Esophagus muscularis mucosa (tissue), 4 donors: ENCODE measurements at places on chromosomes 2 and 18.

DNA sequence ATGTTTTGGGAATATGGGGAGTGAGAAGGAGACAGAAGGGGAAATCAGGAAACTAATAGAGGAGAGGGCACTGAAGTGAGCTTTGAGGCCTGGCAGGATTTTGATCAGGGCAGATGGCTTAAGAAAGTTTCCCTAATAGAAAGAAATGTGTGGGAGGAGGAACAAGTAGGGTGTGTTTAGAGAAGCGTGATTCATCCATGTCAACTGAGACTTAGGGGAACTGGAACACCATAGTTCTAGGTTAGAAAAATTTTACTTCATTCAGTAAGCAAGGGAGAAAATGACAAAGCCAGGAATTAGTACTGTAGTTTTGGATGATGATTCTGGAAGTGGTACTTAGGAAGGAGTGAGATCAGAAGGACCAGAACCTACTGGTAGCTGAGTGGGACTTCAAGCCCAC lies 296.0 kb downstream of the PLCL1 start:
- no peak for DNase-seq

DNA sequence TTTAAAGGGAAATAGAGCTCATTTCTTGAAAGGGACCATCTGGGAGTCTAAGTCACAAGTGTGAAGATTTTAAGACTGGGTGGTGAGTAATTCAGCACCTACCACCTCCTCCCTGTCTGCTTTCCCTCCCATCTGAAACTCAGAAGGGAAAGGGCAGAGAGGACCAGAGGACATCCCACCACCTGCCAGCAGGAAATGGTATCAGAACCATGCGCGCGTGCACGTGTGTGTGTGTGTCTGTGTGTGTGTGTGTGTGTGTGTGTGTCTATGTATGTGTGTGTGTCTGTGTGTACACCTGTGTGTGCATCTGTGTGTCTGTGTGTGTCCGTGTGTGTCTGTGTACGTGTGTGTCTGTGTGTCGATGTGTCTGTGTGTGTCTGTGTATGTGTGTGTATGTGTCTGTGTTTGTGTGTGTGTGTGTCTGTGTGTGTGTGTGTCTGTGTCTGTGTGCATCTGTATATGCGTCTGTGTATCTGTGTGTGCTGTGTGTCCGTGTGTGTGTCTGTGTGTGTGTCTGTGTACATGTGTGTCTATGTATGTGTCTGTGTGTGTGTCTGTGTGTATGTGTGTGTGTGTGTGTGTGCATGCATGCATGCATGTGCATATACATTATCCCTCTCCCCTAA lies 76.8 kb downstream of the ZFP36L2 start:
- no peak for DNase-seq

GRCh38 chr2:160205505-160205904 lies 5.4 kb upstream of the ITGB6 start:
- DNase-seq: no peak

DNA sequence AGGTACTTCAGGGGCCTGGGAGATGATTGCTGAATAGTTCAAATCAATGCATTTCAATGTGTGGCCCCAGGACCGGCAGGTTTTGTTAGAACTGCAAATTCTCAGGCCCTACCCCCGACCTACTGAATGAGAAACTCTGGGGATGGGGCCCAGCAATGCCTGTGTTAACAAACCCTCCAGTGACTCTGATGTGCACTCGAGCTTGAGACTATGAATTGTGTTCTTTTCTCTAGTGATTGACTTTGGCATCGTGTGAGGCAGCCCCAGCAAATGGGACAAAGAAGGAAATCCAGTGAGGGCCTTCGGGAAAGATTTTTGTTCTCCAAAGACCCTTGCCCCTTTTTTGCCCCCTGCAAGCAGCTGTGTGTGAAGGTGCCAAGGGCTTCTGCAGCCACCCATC lies 22.4 kb downstream of the ALK start:
- DNase-seq: no peak

GRCh38 chr2:239640676-239641578 lies 240.1 kb upstream of the HDAC4 start:
- DNase-seq: peak; percentile 82
